ENCODE measurements at places on chromosomes 5 and 9.
A peak's percentile ranks its signal among the peaks of the same experiment; 100 is the strongest.

DNA sequence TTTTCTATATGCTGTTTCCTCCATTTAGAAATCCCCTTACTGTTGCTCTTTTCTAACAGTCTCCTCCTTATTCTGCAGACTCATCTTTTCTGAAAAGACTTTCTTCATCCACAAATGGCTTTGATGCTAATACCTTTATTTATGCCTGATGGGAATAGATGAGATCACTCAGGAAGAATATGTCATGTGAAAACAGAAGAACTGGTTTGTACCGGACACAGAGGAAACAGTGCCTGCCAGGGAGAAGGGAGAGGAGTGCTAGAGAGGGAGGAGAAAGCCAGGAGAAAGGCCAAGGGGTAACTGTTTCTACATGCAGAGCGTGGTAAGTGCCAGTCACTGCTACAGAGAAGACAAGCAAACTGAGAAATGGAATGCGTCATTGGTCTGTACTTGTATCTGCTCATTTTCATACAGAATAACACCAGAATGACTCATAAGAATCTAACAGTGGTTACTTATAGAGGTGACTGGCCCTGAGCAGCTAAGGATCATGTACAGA lies 45.9 kb upstream of the PJA2 start:
- no peak for DNase-seq

DNA sequence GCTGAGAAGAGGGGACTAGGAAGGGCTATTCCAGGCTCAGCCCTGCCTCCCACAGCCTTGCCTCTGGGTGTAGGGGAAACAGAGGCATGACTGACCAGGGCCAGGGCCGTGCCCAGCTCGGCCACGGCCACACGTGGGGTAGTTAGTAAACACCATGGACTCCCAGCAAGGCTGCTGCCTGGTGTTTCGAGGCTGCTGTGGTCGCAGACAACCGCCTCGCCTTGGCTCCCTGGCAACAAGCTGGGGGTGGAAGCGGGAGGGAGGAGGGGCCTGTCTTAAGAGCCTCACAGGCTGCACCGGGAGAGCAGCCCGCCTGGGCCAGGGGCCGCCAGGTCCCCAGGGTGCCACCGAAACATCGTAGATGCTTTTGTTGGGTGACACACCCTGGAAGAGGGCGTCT lies 90.2 kb upstream of the CACNA1B start:
- DNase-seq: no peak

DNA sequence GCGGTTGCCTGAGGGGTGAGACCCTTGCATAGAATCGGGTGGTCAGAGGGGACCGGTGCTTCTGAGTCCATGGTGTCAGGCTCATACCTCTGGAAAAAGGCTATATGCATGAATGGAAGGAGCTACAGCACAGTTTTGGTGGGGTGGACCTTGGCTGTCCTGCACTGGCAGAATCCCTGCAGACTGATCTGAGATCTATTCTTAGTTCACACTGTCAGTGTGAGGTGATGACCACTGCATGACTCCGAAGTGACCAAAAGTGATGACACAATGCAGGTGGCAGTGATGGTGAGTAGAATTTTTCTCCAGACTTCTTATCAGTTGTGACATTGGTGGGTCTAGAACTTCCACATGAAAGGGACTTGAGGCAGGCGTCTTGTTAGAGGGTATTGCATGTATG lies 105.2 kb upstream of the SLC28A3 start:
- DNase-seq: no peak

- no peak for DNase-seq
Measured at GRCh38 chr9:104872656-104873488, 55.1 kb downstream of the ABCA1 start.

- no peak for DNase-seq
Measured at GRCh38 chr9:99294850-99295461, 72.9 kb downstream of the SEC61B start.

DNA sequence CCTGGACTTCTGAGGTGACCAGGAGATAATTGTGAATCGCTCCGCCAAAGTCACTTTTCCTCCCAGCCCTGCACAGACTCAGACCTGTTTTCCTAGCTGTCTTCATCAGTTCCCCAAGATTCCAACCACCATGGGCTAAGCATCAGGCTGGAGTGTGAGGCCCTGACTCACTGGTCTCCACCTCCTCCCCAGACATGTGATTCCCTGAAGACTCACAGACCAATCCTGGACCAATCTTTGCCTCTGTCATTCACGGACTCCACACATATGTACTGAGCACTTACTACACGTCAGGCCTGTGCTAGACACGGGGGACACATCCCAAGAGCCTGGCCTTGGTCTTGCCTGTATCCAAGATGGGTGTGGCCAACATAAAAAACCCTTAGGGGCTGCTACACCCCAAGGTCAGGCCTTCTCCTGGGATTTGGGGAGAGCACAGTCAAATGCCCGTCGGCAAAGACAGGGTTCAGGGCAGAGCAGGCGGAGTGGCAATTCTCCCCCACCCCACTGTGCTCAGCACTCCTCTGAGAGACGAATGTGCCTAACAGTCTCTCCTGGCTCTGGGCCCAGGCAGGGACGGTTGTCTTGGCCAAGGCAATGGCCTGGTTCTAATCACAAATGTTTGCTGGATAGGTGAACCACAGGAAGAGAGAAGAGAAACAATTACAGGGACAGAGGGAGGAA lies 11.9 kb downstream of the EEIG1 start:
- no peak for DNase-seq

DNA sequence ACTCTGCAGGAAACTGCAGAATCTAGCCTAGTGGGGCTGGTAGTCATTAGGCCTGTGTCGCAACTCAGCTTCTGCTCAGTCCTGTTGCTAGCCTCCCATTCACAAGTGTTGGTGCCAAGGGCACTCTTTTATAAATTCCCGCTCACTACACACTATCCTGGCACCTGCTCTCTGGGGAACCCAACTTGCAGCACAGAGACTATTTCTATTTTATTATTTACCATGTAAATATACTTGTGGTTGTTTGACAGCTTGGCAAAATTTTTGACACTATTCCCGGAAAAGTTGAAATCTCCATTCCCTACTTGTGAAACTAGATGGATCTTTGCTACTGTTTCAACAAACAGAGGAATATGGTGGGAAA lies 20.4 kb upstream of the SMC2 start:
- DNase-seq: no peak

- no peak for DNase-seq
Measured at GRCh38 chr5:87015901-87016300, 251.8 kb upstream of the RASA1 start.

GRCh38 chr5:159801303-159801702 lies 115.0 kb upstream of the ADRA1B start:
- no peak for DNase-seq

GRCh38 chr5:154038261-154038706 lies 426 bp downstream of the FAM114A2 start:
- DNase-seq: peak; percentile 3

DNA sequence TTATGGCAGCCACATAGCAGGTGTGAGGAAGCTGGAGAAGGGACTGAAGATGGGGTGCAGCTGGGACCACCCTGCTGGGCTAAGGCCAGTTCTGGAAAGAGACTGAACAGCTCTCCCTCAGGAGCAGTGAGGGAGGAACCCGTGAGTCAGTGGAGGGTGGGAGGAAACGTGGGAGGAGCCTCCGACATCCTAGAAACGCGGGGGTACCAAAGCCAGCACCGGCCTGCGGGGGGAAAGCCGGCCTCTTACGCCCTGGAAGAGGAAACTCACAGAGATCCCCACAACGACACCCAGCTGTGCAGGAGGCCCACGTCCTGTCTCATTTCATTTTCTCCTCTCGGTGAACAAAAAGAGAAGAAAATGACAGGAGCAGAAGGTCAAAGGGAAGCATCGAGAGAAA lies 185.8 kb upstream of the IRX4 start:
- no peak for DNase-seq

- no peak for DNase-seq
Measured at GRCh38 chr9:95640336-95640735, 123.6 kb upstream of the PTCH1 start.

DNA sequence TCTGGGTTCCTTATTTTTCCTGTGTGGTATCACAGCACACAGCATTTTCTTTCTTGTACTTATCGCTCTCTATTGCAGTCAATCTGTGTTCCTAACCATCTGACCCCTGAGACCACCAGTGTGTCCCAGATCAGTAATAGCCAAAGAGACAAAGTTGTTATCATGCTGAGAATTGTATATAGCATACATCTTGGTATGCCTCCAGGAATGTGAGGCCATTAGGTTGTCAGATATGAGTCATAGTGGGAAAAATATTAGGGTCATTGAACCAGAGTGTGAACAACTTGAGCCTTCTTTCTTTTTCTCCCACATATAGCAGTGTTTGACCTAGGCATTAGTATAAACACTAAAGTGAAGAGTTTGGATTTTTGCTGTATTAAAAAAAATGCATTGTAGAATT lies 106.3 kb downstream of the NDUFAF2 start:
- DNase-seq: no peak

DNA sequence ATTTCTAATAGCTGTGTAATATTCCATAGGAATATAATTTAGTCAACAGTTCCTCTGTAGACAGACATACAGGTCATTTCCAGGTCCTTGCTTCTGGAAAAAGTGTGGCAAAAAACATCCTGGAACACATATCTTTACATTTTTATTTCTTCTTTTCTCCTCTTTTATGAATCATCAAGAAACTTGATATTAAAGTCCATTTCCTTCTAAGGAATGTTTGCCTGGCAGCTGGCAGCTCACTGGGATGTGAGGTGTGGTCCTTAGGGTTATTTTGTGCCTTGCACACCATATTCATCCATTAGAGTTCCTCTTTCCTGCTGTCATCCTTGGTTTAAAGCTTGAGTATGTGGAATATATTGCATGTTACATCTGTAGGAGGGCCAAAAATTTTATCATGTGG lies 122.0 kb downstream of the GALNT10 start:
- DNase-seq: no peak

GRCh38 chr5:117188211-117188610 lies 613.6 kb upstream of the SEMA6A start:
- DNase-seq: no peak

DNA sequence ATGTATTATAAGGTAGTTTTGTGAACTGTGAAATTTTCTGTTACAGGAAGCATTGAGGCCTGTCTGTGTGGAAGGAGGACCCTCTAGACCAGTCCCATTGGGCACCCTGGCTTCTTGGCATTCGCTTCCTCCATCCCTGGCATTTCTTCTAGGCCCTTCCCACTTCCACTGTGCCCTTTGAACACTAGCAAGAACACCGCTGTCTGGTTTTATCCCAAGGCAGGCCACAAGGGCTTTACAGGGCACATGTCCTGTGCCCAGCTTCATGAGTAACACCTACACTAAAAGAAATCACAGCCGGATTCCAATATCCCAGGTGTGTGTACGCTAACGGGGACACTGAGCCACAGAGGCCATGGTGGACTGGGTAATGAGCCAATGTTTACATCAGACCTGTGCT lies 99.8 kb downstream of the ADRB2 start:
- DNase-seq: no peak

- DNase-seq: no peak
Measured at GRCh38 chr9:136849960-136850865, 1.0 kb downstream of the PHPT1 start.

- DNase-seq: no peak
Measured at GRCh38 chr5:111699976-111700375, 57.0 kb downstream of the NREP start.

- DNase-seq: no peak
Measured at GRCh38 chr5:89384391-89384790, 501.4 kb upstream of the MEF2C start.

DNA sequence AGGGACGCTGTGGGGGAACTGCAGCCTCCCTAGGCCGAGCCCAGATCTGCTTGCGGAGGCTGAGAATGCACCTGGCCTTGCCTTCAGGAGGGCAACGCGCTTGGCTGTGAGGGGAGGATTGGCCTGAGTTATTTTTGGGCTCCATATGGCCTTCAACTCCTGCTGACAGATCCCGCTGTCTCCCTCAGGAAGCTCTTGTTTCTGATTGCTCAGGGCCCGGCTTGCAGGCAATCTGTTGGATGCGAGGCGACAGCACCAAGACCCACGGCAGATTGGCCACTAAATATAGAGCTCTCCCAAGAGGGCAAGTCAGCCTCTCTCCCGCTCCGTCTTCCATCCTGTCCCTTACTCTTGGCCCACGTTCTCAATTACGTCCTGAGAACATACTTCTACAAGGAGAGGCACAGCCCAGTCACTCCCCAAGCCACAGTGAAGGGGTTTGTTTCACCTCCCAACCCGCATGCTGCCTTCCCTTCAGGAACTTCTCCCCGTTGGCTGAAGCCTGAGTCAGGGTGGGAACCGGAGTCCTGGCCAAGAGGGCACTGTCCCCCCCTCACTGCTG lies 53.6 kb downstream of the RASGEF1C start:
- DNase-seq: no peak

- DNase-seq: no peak
Measured at GRCh38 chr9:102700936-102701335, 294.2 kb upstream of the CYLC2 start.

DNA sequence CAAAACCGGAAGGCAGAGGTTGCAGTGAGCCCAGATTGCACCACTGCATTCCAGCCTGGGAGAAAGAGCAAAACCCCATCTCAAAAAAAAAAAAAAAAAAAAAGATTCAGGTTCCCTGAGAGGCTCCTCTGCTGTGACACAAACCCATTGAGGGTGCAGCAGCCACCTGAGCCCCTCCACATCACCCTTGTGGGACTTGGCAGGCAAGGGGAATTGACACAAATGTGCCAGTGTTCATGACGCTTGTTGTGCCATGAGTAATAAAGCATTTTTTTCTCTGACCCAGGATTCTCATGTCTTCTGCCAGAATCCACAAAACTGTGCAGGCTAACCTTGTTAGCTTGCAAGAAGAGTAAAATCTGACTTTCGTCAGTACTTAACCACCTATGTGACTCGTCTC lies 149.6 kb downstream of the TTC39B start:
- DNase-seq: no peak

GRCh38 chr5:105544300-105544699 lies 1981.7 kb upstream of the NUDT12 start:
- no peak for DNase-seq

DNA sequence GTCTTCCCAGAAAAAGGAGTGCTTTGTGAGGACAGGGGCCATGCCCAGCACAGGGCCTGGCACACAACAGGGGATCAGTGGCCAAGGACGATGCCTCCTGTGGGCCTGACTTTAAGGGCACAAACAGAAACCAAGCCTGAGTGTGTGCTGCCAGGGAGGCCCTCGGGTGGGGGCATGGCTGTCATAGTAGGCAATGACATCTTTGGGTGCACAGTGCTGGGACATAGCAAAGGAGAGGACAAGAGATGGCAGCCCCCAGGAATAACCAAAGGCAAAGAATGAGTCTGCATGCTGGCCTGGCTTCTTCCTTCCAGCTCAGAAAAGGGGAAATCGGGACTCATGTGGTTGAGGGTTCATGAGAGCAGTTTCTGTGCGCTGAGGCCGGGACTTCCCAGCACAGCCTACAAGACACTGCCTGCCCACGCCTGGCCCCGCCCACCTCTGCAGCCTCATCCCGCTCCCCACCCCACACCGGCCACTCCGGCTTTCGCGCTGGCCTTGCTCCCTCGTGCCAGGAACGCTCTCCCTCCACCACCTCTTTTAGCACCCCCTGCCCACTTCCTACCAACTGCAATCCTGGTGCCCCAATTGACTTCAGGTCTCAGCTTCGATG lies 13.8 kb upstream of the LHX2 start:
- no peak for DNase-seq

GRCh38 chr9:104463864-104464263 lies 40.2 kb upstream of the OR13F1 start:
- DNase-seq: no peak

Measured in stimulated activated CD4-positive, alpha-beta T cell treated with anti-CD3 and anti-CD28 coated beads, Interleukin-2, amount 100 ng/mL, for 4 hours (primary cell).